CD14-positive monocyte (primary cell): ENCODE measurements at places on chromosomes 1 and 21.

GRCh38 chr1:9538669-9539164 lies 548 bp upstream of the SLC25A33 start:
- no peak overlapping the region for H3K4me3 ChIP-seq
- no peak overlapping the region for H3K27ac ChIP-seq
- no peaks in the 10 kb centered on the region for H3K27me3 ChIP-seq
- DNase-seq: no peak
- H3K36me3 ChIP-seq: no peaks in the 10 kb centered on the region
- H3K4me1 ChIP-seq: peaks cover 35% of the 10 kb centered on the region

DNA sequence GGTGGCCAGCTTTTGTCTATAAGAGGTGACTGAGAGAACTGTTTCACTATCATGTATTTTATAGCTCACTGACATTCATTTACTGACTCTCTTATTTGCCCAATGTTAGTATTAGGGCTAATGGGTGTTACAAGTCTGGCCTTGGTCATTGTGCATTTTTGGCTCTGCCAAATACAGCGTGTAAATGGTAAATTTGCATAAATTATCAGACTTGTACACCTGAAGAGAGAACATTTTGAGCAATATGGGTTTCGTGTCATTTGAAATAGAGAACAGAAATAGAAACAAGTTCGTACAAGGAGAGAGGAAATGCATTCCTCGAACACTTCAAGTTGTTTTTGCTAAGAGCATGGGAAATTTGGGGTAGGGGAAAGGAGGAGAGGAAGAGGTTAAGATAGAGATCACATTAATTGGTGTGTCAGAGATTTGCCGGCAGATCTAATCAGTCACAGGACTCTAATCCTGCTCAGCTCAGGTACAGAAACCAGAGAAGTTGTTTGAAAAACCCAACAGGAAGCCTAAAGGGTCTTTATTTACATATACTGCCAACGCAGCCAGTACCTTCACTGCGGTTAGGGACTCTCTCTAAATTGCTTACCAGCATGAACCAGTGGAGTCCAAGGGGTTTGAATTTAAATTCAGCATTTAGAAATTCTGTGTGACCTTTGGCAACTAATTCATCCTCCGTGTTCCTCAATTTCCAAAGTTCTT lies 261.5 kb downstream of the GPATCH2 start:
- no peaks in the 10 kb centered on the region for H3K27me3 ChIP-seq

DNA sequence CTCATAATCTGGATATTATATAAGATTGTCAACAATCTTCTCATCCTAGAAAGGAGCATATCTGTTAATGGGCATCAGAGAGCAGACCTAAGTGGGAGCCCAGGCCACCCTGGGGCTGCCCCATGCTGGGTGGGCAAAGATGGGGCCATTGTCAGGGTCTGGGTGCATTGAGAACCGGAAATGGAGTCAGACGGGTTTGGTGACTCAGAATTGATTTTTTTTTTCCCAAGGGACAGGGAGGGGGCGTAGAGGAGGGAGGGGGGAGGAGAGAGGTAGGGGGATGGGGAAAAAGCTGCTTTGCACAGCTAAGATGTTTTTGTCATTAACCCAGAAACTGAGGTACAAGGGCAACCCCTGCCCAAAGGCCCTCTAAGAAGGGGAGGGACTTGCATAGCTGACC lies 1.3 kb downstream of the ATXN7L2 start:
- H3K27ac ChIP-seq: no peak overlapping the region
- H3K27me3 ChIP-seq: peaks cover 26% of the 10 kb centered on the region
- peaks cover 16% of the 10 kb centered on the region for H3K4me1 ChIP-seq
- no peak overlapping the region for H3K4me3 ChIP-seq
- DNase-seq: no peak

- no peaks in the 10 kb centered on the region for H3K27me3 ChIP-seq
- H3K4me3 ChIP-seq: no peak overlapping the region
- no peak overlapping the region for H3K27ac ChIP-seq
- H3K36me3 ChIP-seq: no peaks in the 10 kb centered on the region
- no peak for DNase-seq
Measured at GRCh38 chr1:86436041-86436440, 12.1 kb downstream of the CLCA2 start.

DNA sequence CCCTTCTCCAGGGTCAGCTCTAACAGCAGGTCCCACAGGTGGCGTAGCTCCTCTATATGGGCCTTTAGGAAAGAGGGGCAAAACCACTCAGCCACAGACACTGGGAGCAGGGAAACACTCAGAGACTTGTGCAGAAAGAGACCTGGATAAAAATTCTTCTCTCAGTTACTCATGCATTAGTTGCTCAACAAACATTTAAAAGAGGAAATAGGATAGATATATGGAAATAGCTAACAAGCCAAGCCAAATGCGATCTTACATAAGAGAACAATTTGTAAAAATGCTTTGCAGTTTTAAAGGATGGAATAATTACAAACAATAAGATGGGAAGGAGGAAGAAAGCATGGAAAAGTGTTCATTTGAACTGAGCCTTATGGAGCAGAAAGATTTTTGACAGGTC lies 4.9 kb downstream of the SPTA1 start:
- H3K27me3 ChIP-seq: peaks cover 18% of the 10 kb centered on the region
- peak; percentile 41 for DNase-seq
- H3K4me3 ChIP-seq: no peak overlapping the region
- no peak overlapping the region for H3K27ac ChIP-seq

DNA sequence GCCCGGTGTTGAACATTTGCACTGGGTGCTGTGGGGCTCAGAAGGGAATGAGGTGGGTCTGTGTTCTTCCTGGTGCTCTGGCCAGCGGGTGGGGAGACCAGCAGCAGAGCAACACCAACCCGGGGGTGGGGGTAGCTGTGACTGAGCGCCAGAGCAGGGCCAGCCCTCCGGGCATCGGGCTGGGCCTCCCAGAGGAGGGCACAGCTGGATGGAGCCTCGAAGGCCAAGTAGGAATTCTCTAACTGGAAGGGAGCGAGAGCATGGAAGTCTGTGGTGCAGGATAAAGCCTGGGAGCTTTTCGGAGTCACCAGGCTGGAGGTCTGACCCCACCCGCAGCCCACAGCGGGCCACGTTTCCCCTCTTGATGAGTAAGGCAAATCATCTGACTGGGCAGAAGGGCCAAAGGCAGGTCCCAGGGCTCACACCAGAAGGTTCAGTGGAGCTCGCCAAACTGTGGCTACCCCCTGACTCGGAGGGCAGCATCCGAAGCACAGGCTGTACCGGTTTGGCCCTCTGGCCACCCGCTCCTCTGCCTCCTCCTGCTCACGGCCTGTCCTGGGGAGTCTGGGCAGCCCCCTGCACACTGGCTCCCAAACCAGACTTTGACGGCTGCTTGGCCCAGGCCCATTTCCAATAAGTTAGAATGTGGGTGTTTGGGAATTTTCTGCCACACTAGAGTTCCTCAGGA lies 18.8 kb downstream of the SLC1A7 start:
- H3K27me3 ChIP-seq: no peaks in the 10 kb centered on the region
- H3K4me3 ChIP-seq: no peak overlapping the region
- H3K4me1 ChIP-seq: no peaks in the 10 kb centered on the region

- H3K27me3 ChIP-seq: no peaks in the 10 kb centered on the region
- no peaks in the 10 kb centered on the region for H3K36me3 ChIP-seq
- no peaks in the 10 kb centered on the region for H3K4me1 ChIP-seq
- no peak overlapping the region for H3K27ac ChIP-seq
Measured at GRCh38 chr1:211722277-211723175, 47.1 kb upstream of the NEK2 start.

DNA sequence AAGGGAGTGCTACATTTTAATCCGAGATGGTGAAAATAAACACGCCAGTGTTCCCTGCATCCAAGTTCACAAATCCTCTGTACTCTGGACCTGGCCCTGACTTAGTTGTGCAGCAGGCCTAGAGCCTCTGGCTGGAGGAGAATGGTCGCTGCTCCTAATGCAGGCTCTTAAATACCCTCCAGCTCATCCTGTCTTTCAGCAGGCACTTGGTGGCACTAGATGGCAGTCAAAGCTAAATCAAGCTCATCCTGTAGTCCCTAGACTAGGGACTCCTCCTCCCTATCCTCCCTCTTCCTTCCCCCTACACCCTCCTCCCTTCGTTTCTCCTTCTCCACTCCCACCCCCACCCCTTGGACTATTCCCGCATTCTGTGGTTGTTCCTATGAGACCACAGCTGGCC lies 41.6 kb upstream of the MTR start:
- DNase-seq: no peak
- H3K4me1 ChIP-seq: no peaks in the 10 kb centered on the region
- no peaks in the 10 kb centered on the region for H3K36me3 ChIP-seq
- H3K27ac ChIP-seq: no peak overlapping the region

DNA sequence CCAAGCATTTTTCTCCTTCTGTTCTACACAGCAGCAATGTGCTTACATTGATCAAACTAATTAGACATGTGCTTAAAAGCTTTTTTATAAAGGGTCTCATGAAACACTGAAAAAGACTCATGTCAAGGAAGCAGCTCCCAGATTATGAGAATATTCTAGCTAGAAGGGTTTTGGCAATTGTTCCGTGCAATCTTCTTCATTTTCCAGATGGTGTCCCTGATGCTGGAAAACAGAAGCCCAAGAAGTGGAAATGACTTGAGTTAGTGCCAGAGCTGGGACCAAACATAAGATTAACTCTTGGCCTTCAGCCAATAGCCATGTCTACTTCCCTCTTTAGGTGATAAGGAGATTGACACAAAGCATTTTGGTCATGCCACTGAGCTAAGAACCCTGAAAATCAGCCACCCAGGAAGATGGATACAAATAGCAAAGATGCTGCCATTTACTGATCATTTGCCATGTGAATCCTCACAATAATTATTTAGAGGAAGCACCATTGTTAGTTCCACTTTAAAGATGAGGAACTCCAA lies 110.8 kb downstream of the MATN1 start:
- H3K4me3 ChIP-seq: no peak overlapping the region
- no peak for DNase-seq
- no peaks in the 10 kb centered on the region for H3K27me3 ChIP-seq
- H3K36me3 ChIP-seq: no peaks in the 10 kb centered on the region
- no peaks in the 10 kb centered on the region for H3K4me1 ChIP-seq

- no peaks in the 10 kb centered on the region for H3K27me3 ChIP-seq
- no peaks in the 10 kb centered on the region for H3K36me3 ChIP-seq
- no peaks in the 10 kb centered on the region for H3K4me1 ChIP-seq
Measured at GRCh38 chr1:196677781-196678509, 26.1 kb downstream of the CFH start.

DNA sequence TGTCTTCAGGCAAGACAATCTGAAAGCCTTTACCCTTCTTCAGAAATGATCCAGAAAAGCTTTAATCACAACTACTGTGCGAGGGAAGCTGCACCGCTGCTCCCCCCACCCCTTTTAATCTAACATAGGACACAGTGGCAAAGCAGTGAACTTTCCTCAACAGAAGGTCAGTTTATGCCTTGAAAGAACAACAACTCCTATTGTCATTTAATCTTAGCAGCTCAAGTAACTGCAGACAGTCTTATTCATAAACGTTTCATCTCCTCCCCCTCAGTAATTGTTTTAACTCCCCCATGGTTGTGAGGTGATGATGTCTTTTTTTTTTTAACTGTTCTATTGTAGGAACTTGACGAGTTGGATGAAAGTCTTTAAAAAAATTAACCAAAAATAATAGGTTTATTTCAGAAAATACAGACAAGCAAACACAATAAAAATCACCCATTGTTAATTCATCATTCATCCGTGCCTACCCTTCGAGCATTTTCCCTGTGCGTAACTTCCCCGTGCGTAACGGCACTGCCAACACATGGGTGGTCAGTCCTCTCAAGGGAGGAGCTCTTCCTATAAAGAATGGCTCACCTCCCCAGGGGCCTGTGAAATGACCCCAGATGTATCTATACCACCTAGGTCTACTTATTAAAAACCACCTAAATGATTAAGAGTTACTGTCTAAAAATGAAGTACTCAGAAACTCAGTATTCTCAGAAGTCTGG lies 3.3 kb upstream of the ADAR start:
- H3K36me3 ChIP-seq: no peaks in the 10 kb centered on the region
- no peaks in the 10 kb centered on the region for H3K27me3 ChIP-seq
- H3K4me3 ChIP-seq: peak overlapping the region; percentile 17
- no peak overlapping the region for H3K27ac ChIP-seq

DNA sequence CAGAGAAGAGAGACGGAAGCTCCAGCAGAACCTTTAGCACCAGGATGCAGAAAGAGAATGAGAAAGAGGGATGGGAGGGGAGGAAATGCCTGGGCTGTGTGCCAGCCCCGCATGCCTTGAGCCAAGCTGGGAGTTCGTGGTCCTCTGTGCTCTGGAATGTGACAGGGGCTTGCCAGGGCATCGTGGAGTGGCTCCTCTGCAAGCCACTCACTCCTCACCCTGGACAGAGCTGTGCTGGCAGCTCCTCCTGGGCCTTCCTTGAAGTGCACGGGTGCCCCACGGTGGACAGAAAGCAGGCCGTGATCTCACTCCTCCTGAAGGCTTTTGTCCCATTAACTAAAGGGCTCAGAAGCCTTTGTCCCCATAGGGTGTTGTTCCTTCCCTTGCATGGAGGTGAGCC lies 34.8 kb upstream of the PRELP start:
- no peaks in the 10 kb centered on the region for H3K36me3 ChIP-seq
- no peak overlapping the region for H3K27ac ChIP-seq
- no peak overlapping the region for H3K4me3 ChIP-seq
- no peaks in the 10 kb centered on the region for H3K27me3 ChIP-seq
- DNase-seq: peak; percentile 39
- H3K4me1 ChIP-seq: peaks cover 9% of the 10 kb centered on the region

DNA sequence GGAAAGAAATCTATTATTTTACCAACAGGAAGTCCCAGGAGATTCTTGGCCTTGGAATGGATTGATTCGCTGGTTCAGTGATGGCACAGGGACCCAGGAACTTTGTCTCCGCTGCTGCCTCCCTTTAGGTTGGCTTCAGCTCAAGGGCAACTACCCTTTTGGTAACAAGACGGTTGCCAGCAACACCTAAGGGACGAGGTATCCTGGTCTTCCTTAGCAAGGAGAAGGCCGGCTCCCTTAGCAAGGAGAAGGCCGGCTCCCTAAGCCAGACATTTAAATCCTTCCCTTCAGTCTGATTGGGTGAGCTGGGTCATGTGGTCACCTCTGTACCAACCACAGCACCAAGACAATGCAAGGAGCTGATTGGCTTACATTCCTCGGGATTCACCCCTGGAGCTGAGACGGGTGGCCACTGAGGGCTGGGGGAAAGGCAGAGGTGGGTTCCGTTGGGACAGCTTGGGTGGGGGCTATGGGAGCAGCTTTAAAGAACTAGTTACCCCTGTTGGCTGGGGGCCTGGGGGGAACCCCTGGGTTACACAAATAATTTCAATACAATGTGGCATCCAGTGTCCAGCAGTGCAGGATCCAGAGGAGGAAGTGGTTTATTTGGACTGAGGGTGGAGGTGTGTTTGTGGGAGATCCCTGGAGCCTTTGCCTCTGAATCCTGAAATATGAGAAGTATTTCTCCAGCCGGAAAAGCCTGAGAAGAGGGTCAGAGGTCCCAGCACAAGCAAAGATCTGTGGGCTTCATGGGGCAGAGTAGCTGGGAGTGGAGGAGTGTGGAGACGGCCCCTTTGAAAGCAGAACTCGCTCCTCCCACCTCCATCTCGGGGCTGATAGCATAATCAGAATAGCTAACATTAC lies 20.7 kb upstream of the CLIC4 start:
- H3K4me3 ChIP-seq: no peak overlapping the region
- H3K4me1 ChIP-seq: peaks cover 37% of the 10 kb centered on the region
- no peaks in the 10 kb centered on the region for H3K27me3 ChIP-seq
- no peak for DNase-seq
- no peak overlapping the region for H3K27ac ChIP-seq
- H3K36me3 ChIP-seq: no peaks in the 10 kb centered on the region
